HepG2 (cell line): ENCODE measurements at places on chromosomes 2 and 18.
A peak's percentile ranks its signal among the peaks of the same experiment; 100 is the strongest.

DNA sequence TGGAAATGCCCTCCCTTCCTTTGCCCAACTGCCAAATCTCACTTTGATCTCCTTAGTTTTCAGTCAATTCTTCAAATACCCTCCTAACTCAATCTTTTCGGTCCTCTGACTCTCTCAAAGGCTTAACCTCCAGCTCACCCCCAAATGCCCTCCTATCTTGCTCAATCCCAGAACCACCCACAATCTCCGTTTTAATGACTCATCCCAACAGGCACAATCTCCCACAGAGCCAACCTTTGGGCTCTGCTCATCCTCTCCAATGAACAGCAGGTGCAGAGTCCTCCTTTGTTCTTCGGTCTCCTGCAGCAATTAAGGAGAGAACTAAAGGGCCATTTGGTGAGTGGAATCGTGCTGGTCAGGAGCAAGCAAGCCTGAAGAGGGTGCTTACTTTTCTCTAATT is 366.1 kb upstream of the CRIM1 start:
- DNase-seq: peak; percentile 82

DNA sequence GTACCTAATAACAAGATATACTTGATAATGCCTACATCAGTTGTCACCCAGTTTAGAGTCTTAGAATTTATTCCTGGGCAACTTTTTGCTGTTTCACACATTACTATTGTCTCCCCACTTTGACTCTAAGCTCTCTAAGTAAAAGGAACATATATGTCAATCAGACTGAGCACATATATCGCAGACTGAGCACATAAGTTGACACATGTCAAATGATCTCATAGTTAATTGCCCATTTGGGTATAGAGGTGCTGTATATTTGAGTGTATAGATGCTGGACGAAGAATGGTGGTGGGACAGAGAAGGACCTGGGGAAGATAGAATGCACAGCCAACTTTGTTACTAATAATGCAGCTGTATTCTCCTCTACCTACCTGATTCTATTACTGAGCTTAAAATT is 746.0 kb upstream of the CDH2 start:
- no peak for DNase-seq

- no peak for DNase-seq
These were observed 94.5 kb upstream of the ID2 start for GRCh38 chr2:8587251-8587791.

- DNase-seq: no peak
These were observed 87.0 kb upstream of the KCNH7 start for GRCh38 chr2:162925595-162925994.

DNA sequence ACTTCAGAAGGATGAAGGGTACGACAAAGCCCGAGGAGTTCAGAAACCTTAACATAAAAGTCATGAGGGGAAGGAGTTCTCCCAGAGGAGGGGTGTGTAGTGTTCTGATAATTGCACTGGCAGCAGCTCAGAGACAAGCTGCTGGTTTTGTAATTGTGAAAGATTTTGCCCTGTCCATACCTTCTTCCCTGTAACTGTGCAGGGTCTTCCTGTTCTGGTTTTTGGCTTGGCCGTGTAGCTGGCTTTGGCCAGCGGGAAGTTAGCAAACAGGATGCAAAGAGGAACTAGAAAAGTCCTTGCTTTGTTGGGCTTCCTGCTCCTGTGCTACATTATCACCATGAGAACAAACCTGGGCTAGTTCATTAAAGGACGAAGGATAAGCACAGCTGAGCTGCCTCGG is 160.8 kb downstream of the LPIN1 start:
- no peak for DNase-seq

DNA sequence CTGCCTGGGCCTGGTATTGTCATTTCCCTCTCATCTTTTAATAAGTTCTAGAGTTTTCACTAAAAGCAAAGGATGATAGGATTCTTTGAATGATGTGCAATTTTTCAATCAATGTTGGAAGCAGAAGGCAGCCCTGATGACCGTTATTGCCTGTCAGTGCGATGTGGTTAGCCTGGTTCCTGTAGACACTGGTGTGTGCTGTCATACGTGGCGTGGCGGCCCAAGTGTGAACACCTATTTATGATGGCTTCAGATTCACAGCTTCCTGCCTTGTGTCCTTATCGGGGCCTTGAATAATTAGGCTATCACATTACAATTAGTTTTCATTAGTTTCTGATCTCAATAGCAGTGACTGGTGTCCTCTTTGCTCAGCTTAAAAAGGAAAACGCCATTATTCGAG is 218.5 kb downstream of the TPGS2 start:
- no peak for DNase-seq

- peak; percentile 13 for DNase-seq
These were observed 217.9 kb upstream of the ITGA4 start for GRCh38 chr2:181239201-181239799.

DNA sequence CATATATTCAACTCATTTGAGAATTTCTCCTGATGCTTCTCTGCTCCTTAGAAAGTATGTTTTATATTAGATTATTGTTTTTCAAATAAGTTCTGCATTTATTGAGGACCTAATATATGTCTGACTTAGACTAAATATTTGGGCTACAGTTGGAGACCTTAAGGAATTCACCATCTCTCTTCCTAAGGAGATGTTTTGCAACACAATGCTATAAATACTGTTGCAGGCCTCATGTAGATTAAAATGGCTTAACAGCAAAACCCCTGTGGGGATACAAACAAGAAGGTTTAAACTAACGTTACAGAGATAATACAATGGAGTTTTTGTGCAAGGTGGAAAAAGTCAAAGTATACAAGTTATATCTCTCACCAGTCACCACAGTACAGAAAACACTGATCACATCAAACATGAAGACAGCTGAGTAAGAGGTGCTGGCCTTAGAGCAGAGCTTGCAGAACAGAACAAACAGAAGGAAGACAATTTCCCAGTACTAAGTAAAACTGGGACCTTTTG is 20.1 kb upstream of the BMPR2 start:
- no peak for DNase-seq

DNA sequence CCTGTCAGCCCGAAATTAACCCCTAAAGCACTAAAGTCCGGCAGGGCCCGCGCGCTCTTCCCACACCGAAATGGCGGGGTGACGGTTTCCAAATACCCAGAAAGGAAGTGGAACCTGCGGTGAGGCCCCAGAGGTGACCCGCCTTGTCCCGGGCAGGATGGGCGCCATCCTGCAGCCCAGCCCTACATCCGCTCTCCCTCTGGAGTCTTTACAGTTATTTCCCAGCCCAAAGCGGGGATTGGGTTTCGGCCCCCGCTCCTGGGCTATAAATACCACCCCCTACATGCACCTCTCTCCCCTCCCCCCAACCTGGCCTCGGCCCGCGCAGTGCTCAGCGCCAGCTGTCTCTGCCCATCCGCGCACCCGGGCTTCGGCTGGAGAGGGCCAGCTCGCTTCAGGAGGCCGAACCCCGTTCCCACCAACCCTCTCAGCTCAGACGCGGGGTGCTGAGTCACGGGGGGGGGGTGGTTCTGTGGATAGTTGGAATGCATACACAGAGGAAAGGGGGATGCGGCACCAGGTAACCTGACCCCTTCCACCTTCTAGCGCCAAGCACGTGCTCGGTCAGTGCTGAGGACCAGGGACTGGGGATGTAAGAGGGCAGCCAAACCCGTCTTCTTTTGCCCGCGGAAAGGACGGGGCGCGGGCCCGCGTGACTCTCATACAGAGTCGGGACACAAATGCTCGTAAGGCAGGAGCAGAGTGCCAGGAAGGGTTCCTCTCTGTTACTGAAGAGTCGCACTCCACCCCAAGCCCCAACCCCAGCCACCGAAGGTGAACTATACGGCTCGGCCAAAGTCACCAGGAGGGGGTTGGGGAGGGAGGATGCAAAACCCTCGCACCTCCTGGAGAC is at the start of gene TUBA4B:
Gene TUBA4B, plus strand, starts transcription at position 344 of the 853 bp plus-strand sequence. Its CDS starts 165 bp downstream, at position 509.
- no peak for DNase-seq

DNA sequence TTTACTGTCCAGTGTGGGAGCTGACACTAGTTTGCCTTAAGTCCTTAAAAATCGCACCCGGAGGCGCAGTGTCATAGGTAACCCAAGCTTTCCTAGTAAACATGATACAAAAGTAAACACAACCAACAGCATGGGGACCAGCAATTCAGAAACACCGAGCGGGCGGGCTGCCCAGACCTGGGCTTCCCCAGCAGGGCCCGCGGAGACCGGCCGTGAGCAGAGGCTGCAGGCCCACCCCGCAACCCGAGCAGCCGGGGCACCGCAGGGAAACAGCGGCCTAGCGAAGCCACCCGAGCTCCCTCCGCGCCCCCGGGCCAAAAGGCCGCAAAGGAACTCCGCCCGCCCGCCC is 296 bp downstream of the TTC21B start:
- DNase-seq: peak; percentile 54

DNA sequence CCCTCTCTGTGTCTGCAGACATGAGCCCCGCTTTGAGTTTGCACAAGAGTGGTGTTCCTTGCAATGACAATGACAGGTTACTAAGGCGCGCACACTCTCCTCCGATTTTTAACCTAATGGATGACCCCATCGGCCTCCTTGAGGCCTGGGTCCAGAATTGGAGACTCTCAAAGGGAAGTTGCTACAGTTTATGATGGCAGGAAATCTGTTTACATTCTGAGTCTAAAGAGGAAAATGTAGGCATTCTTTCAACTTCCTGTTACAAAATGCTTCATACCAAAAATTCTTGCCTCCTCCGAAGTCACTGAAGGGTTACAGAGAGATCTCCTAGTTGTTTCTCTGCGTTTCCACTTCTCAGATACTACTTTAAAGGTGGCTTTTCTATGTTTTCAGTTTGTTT is 225.3 kb upstream of the AGAP1 start:
- no peak for DNase-seq

GRCh38 chr2:42844901-42845821 is 52.8 kb upstream of the HAAO start:
- DNase-seq: no peak

GRCh38 chr2:25441353-25441752 is 99.6 kb upstream of the DNMT3A start:
- no peak for DNase-seq

GRCh38 chr18:35658112-35658511 is 76.6 kb downstream of the GALNT1 start:
- DNase-seq: no peak

GRCh38 chr2:158463496-158464095 is 6.8 kb downstream of the PKP4 start:
- no peak for DNase-seq

- no peak for DNase-seq
These were observed 359.3 kb downstream of the KIAA1328 start for GRCh38 chr18:37188016-37188791.

DNA sequence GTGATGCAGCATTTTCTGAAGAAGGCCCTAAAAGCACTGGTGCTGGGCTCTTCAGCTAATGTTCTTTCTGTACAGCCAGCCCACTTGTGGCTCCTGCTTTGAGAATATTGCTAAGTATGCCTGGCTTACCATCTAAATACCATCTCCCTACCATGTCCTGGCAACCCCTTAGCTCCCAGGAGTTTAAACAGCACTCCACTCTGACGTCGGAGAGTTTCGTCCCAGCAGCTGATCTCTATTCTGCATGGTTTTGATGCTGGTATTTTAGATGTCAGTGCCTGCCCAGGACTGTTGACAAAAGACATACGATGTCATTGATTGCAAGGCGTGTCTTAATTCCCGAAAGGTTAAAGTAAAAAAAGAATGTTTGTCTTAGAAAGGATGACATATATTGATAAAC is 47.0 kb upstream of the AFF3 start:
- no peak for DNase-seq

DNA sequence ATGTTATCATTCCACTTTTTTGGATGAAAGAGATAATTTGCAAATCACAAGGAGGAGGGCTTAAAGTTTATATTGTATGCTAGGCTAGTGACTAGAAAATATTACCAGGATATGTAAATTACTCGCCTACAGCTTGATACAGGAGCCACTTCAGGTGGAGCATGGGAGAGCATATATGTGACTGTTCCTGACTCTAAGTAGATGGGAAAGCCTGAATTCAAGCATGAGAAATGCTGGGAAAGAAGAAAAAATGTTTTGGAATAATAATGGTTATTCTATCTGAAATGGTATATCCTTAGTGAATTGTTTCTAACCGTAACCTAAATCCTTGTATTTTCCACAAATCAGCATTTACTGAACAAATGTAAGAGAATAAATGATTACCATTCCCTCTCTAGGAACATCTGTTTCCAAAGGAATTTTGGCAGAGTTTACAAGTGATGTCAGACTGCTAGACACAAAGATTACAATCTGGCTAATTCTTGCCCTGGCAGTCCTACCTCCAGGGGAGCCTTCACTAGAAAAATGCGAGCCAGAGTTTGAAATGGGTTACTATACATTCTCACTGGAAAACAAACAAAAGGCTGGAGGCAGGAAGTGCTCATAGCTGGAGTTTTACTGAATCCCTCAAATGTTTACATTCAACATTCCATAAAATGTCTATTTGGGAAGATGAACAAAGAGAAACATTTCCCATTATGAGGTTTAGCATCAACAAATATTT is 129.4 kb upstream of the MAPRE2 start:
- peak; percentile 95 for DNase-seq

DNA sequence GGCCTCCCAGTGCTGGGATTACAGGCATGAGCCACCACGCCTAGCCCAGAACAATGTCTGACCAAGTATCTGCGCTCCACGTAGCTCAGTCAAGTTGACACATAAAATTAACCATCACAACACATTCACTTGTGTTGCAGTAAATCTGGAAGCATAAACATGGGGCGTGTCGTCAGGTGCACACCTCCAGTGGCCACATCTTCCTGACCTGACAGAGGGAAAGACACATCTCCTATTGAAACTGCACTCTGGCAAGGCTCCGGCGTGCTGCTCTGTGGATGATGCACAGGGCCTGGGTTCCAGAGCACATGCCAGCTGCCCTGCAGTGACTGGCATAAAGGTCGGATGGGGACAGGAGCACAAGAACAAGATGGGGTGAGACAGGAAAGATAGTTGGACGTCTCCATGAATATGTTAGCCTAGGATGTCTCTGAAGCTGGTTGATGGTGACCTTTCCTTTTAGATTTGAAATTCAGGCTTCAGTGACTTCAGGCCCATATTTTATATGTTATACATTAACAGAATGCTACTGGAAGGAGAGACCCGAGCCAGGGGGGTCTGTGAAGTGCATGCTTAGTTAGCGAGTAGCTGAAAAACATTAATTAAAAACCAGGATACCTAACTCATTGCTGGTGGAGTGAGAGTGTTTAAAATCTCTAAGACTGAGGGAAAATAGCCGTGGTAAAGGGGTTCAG is 10.9 kb downstream of the IMPA2 start:
- DNase-seq: no peak

DNA sequence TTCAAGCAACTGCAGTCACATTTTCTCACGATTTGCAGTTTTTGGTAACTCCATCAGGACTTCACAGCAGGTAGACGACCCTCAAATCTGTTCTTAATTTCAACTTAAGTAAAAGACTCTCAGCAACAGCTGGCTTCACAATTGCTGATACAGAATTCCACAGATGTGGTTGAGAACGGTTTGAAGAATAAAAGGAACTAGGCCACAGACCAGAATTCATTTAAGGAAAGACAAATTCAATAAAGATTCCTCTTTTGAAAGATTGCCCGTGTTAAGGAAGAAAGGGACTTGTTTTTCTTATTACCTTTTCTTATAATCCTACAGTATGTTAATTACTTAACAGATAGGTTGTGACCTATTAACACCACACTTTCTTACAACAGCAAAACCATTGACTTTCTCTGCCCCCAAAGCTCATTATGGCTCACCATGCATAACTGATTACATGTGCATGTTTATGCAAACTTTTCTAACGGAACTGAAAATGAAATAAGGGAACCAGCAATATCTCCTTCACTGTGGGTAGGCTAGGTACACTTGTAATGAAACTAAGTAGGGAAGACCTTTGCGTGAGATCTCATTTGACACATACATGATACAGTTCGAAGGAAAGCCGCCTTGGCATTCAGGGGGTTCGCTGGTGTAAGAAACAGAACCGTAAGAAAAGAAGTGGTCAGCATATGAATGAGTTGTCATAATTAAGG is 4.7 kb upstream of the ZNF516 start:
- no peak for DNase-seq
